ENCODE measurements at places on chromosomes 6 and 20. TPM values are rescaled to one million over a fixed set of nuclear protein-coding genes. Genes with fewer than 3 reads are reported as not detected.

GRCh38 chr20:32189691-32190615 lies 17.6 kb downstream of the PLAGL2 start:
- no peak for DNase-seq

Gene DEFB124
- total RNA-seq = not detected

GRCh38 chr6:17768388-17768787 lies 61.7 kb upstream of the NUP153 start:
- DNase-seq = no peak

Gene CFAP61
- total RNA-seq = not detected

DNA sequence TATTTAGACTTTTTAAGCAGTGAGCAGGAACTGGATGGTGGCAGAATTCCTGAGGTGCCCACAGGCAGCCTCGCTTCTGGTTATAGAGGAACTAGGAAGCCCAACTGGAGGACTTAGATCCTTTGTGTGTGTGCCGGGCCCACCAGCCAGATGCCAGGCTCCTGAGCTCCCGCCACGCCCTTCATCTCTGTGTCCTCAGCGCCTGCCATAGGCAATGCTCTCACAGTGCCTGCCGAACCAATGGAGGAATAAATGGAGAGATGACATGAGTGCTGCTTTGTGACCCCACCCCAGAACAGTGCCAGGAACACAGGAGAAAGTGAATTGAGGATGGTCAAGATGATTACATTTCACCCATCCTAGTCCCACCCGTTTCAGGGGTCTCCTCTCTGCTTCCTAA lies 146.0 kb downstream of the UNC5CL start:
- no peak for DNase-seq

GRCh38 chr6:44216677-44217331 lies at the start of gene MYMX:
Gene MYMX, plus strand, starts transcription at chr6:44216926. Its CDS starts 546 bp downstream, at chr6:44217472.
- no peak for DNase-seq

DNA sequence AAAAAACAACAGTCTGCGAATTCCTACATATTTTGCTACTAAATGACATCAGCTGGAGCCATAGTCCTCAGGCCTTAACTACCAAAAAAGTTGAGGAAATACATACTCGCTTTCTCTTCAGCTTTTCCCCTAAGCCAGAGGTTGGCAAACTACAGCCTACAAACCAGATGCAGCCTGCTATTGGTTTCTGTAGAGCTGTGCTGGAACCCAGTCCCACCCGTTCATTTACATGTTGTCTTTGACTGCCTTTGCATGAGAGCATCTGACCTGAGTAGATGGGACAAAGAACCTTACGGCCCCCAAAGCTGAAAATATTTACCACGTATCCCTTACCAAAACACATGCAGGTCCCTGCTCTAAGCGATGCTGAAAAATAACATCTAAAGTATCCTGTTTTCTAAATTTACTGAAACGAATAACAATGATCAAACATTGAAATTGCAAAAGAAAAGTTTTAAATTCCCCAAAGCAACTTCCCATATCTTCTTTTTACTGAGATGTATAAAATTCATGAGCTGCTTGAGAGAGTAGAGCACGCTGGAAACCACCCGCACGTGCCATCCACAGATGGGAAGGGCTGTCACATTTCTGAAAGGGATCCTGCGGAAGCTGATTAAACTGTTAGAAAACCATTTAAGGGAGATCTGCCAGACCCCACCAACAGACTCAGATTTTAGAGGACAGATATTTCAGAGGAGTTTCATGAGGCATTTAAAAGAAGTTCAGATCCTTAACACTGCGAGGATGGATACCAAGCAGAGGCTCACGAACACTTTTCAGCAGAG lies 124.1 kb downstream of the PRKN start:
- no peak for DNase-seq

Gene FRS3
- total RNA-seq = 6.4 TPM

Gene PRPH2
- total RNA-seq = 0.42 TPM

- no peak for DNase-seq
Measured at GRCh38 chr6:53353624-53354023, 4.9 kb upstream of the ELOVL5 start.

DNA sequence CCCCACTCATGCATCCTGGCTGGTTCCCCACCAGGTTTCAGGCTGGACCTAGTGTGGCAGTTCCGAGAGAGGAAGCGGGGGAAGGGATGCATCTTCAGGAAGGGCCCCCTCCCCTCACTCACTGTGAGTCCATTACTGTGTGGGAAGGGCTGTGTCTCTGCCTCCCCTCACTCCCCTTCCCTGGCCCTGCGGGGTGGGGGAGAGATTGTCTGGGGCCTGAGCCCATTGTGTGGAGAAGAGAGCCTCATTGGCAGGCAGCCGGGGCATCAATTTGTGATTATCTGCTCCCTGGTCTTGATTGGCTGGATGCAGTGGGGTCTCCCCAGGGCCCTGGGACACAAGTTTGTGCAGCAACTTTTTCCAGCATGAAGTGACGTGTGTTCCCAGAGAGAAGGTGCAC lies 4.1 kb upstream of the MYT1 start:
- DNase-seq = no peak

- DNase-seq = peak; percentile 17
Measured at GRCh38 chr6:156589281-156589680, 187.9 kb upstream of the ARID1B start.

DNA sequence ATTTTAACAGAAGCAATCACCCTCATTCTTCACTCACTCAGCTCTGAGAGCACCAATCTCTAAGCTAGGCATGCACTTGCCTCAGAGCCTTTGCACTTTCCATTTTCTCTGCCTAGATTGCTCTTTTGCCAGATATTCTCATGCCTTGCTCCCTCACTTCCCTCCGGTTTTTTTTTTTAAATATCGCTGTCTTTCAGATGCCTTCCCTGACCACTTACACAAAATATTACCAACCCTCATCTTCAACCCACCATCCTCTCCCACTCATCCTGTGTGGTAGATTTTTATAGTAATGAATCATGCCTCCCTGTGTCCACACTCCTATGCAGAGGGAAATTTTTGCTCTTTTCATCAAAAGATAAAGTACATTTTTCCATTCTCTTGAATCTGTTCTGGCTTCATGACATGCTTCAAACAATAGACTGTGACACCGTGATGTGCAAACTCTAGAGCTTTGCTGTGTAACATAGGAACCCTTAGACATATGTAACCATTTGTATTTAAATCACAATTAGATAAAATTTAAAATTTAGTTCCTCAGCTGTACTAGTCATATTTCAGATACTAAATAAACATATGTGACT lies 437.1 kb downstream of the UTRN start:
- no peak for DNase-seq

DNA sequence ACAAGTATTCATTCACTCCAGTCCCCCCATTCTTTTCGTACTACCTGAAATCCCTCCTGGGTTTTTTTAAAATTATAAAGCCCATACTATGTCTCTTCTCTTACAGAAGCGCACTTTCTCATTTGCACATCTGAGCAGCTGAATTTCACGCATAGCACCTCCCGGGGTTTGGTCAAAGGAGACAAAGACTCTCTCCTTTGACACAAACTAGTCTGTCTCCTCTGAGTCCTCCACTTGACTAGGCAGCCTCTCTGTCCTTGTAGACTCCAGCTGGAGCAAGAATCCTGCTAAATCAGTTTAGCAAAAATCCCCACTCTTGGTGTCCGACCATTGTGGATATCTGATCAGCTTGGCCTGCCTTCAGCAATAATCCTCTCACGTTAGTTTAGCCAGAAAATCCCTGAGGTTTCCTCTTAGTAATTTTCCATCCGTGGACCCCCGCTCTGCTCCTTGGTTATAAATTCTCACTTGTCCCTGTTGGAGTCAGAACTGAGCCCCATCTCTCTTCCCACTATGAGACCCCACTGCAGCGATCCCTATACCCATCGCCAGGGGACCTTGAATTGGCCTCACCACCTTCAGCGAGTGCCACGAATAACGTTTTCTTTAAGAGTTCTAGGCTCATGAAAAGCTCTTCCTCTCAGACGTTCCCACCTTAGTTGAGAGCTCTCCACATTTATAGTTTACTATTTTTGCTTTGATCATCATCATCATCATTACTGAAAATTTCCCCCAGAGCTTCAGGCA lies 29.0 kb downstream of the PDYN start:
- no peak for DNase-seq

GRCh38 chr6:108650325-108650724 lies 89.6 kb downstream of the FOXO3 start:
- DNase-seq = no peak

Gene GMDS
- 8.4 TPM for total RNA-seq

GRCh38 chr6:18280084-18280483 lies 15.8 kb upstream of the DEK start:
- no peak for DNase-seq

Gene HLA-DQB1
- 0.71 TPM for total RNA-seq

Gene FOXC1
- total RNA-seq = 18.2 TPM

Gene CRISP3
- total RNA-seq = 1.2 TPM

Gene CFB
- 13.1 TPM for total RNA-seq

DNA sequence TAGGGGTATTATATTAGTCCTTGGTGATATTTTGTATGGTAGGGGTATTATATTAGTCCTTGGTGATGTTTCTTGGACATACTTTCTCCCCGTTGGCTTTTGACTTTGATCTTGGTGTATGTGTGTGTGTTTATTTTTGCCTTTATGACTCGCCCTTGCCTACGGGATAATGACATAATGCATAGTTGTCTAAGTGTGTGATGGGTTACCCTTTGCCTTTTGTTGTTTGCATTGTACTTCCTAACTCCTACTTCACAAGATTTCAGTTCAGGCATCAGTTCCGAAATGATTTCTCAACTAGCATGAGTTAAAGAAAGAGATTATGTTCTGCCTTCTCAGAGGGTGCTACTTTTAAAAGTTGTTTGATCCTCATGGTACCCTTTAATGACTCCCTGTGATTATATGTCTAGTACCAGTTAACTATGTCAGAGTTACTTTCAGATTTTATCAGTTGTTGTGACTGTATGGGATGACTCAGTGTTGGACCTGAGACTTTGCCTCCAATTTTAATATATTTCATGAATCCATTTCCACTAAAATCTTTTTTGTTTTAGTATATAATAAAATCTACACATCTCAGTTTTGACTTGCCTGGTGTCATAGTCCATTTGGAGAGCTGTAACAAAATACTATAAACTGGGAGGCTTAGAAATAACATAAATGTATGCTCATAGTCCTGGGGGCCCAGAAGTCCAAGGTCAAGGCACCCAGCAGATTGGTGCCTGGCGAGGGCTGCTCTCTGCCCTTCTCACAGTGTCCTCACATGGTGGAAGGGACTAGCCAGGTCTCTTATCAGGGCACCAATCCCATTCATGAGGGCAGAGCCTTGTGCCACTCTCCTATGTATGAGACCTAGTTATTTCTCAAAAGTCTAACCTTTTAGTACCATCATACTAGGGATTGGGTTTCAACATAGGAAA lies 34.1 kb downstream of the CDYL start:
- DNase-seq = no peak

DNA sequence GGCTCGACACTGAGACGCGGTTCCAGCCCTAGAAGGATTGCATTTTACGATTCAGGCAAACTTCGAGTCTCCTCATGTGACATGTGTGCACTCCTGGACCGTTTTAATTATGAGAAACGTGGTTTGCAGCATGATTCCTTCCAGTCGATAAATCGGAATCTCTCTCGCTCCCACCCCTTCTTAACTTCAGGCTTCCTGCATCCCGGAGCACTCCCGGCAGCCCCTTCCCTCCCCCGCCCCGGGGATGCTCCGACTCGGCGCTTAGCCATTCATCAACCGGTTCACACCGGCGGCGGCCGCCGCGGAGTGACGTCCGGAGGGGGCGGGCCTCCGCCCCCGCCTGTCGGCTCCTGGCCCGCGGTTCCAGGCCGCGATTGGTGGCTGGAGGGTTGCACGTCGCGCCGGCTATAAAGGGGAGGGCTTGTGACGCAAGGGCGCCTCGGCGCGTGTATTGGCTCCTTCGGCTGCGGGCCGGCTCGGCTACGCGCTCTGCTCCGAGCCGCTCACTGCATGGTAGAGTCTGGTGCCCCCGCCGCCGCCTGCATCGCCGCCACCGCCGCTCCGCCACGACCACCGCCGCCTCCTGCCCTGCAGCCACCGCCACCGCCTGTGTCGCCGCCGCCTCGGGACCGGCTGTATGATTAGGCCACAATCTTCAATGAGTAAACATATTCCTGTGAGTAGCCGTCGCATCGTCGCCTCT lies at the start of the genes LOC128125822 and PTP4A1:
LOC128125822 (plus strand) TSS at position 437 of the 703 bp plus-strand sequence.
PTP4A1 (plus strand) TSS at position 437 of the 703 bp plus-strand sequence. CDS start 4,401 bp downstream, outside the sequence.
- DNase-seq = peak; percentile 99

DNA sequence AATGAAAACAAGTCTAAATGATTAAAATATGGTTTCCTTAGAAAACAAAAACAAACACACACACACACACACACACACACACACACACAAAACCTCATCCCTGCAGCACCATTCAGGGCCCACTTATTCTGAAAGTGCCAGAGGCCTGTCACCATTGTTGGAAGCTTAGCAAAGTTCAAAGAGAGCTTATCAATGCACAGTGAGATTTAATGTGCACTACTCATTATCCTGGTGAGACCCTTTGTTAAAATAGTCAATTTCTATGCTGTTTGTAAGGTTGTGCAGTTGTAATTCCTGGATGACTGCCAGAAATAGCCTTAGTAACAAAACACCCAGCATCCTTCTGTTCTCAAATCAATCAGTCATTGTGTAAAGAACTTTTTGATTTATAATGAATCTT lies 482.9 kb downstream of the GRIK2 start:
- no peak for DNase-seq

Gene RIMS4
- 1.2 TPM for total RNA-seq

Gene SLC17A9
- 2.9 TPM for total RNA-seq

Measured in esophagus muscularis mucosa (tissue), 4 donors.